Mucosa of gallbladder (tissue), 1 donor: ENCODE measurements at places on chromosomes 7 and 10. TPM values are rescaled to one million over a fixed set of nuclear protein-coding genes. Genes with fewer than 3 reads are reported as not detected.

The LLCFC1 gene
- not detected for total RNA-seq

The NEUROG3 gene
- not detected for total RNA-seq

DNA sequence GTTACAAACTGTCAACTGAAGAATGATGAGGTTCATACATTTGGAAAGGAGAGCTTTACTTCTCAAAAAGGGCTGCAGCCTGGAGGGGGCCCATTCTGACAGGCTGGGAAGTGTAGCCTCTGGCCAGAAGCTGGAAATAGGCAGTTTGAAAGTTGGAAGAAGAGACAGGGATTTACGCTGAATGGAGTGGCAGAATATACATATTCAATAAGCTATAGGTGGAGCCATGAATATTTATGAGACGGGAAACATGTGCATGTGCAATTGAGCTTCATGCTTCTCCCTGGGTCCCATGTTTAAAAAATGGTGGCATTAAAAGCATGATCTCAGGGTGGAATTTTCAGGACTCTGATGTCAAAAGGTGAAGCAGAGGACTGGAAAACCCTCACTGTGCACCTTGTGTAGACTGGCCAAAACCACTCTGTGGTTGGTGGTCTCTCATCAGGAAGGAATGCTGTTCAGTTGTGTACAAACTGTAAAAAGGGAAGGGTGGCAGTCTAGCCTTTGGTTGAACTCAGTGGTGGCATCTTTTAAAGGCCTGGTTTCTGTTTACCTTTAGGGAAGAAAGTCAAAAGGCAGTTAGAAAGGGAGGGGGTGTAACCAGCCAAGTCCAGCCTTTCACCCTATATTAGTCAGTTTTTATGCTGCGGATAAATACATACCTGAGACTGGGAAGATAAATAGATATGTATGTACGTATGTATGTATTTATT is 7.2 kb upstream of the ACTR3B start:
- no peak for DNase-seq

DNA sequence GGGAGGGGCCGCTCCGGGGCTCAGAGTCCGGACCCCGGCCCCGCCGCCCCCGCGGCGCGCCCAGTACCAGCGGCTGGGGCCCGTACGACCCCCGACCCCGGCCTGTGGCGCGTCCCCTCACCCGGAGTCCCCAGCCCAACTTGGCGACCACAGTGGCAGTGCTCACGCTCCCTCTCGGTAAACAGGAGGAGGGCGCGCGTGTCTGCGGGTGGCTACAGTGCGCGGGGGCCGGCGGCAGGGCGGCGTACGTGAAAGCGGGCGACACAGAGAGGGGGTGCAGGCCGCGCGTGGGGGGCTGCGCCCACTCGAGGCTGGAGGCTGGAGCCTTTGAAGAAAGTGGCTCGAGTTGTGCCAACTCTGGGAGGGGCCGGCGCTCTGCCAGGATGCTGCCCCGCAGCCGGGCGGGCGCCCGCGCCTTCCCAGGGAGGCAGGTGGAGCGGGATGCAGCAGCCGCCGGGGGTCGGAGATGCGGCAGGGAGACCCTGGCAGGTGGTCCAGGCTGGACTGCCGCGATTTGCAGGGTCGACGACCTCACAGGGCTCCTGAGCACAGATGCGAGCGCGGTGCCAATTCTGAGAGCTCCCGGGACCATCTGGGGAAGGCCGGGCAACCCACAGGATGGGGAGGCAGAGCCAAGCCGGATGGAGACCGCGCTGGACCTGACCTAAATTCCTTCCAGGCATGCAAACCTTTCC is 655 bp downstream of the PTPRE start:
- DNase-seq = no peak

- DNase-seq = peak; percentile 16
Observed at GRCh38 chr10:61835069-61835945, 66.2 kb upstream of the ARID5B start.

DNA sequence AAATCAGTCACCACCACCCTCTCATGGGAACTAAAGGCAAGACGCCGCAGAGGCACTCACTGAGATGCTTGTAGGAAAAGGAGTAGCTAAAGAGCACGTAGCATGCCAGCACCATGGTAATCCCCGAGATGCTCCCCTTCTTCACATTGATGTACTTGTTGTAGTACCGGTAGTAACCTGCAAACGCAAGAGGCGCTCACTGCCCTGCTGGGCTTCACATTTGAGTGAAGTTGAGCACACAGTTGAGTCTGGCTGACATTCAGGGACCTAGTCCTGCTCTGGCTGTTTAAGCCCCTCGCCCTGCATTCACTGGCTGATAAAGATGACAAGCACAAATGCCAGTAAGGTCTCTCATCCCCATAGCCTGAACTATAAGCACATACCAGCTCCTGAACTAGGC is 6.9 kb downstream of the ATP5MF start:
- DNase-seq = no peak
